Small intestine (tissue), 16 donors: ENCODE measurements at places on chromosomes 3 and 15.

DNA sequence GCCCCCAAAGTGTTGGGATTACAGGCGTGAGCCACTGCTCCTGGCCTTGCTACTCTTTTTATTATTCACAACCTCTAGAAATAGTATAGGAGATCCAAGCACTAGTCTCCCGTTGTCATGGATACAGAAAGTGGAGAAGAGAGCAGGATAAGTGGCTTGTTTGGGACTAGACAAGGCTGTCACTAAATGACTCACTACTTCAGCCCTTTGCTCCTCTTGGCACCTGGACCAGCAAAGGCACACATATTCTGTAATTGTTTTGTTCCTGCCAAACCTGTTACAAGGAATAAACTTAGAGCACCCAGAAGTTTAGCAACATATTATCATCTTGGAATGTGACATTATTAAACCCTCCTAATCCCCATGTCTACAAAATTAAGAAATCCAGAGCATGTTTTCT, 427.2 kb upstream of the THBS1 start:
- DNase-seq: peak; percentile 31

GRCh38 chr3:37712918-37713817, 148.5 kb upstream of the CTDSPL start:
- DNase-seq: no peak

DNA sequence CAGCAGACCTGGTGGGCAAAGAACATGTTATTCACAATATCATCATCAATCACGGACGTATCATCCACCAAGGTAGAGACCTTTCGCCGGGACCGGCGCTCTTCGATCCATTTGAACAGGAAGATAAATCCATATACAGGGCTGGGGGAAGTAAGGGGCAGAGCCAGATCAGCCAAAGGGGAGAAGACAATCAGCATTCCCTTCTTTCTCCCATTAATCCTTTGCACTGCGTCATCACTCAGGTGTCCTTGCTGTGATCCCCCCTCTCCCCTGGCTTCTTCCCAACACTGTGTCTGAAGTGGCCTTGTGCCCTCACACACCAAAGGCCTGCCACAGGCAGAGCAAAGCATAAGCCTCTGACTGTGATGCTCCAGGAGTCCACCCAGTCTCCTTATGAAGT, 36.4 kb downstream of the SEMA3G start:
- DNase-seq: no peak

DNA sequence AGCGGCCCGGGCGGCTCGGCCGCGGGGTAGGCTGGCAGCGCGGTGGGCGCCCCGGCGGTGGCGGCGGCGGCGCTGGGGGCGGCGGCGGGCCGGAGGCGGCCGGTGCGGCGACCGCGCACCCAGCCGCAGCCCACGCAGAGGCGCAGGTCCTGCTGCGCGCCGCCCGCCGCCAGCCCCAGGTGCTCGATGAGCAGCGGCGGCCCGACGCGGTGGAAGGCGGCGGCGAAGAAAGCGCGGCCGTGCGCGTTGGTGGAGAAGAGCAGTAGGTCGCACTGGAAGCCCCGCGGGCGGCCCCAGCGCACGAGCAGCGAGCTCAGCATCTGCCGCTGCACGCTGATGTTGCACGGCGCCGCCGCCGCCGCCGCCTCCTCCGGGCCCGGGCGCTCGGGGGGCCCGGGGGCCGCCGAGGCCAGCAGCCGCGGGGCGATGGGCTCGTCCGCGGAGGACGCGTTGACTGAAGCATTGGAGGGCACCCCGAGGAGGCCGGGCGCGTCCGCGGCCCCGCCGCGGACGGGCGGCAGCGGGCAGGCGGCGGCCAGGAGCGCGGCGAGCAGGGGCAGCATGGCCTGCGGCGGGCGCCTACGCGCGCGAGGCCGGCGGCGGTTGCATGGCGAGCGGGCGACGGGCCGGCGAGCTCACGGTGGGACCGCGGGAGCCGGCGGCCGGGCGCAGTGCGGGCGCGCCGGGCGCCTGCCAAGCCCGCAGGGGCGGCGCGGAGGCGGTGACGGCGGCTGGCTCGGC, 452 bp downstream of the TMEM158 start:
- peak; percentile 62 for DNase-seq

GRCh38 chr3:159964166-159964973, 24.3 kb upstream of the IL12A start:
- peak; percentile 23 for DNase-seq
